H9 (cell line): ENCODE measurements at places on chromosomes 5 and 9.

DNA sequence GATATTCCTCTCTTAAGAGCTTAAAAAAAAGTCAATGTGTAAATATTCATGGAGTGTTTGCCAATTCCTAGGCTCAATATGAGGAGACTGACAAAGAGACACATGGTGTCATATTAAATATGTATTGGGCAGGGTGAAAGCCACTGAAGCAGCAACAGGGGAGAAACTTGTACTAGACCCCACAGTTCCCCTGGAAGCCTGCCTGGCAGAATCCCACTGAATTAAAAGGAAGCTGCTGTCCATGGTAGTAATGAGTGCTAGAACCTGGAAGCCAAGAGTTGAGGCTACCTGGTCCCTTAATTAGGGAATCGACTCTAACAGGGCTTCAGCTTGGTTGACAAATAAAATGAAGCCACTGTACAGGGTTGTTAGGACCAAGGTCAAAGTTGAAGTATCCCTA is 129.4 kb upstream of the GPR151 start:
- H3K27ac ChIP-seq, result no peak overlapping the region
- DNase-seq, result no peak
- H3K27me3 ChIP-seq, result no peaks in the 10 kb centered on the region
- peaks cover 3% of the 10 kb centered on the region; the same call in 1 of the 2 replicates for H3K4me1 ChIP-seq
- H3K36me3 ChIP-seq, result peaks cover 4% of the 10 kb centered on the region

- DNase-seq, result no peak
- no peaks in the 10 kb centered on the region for H3K36me3 ChIP-seq
- peaks cover 6% of the 10 kb centered on the region; the same call in 1 of the 2 replicates for H3K4me1 ChIP-seq
- no peak overlapping the region for H3K27ac ChIP-seq
- H3K27me3 ChIP-seq, result no peaks in the 10 kb centered on the region
- no peak overlapping the region for H3K4me3 ChIP-seq
Observed at GRCh38 chr9:81822967-81823366, 105.3 kb upstream of the SPATA31D4 start.

- DNase-seq, result no peak
- no peaks in the 10 kb centered on the region for H3K4me1 ChIP-seq
- no peak overlapping the region for H3K27ac ChIP-seq
- no peaks in the 10 kb centered on the region for H3K27me3 ChIP-seq
- H3K36me3 ChIP-seq, result peaks cover 2% of the 10 kb centered on the region; the same call in 2 of the 3 replicates
Observed at GRCh38 chr5:120823328-120823727, 359.2 kb downstream of the PRR16 start.

DNA sequence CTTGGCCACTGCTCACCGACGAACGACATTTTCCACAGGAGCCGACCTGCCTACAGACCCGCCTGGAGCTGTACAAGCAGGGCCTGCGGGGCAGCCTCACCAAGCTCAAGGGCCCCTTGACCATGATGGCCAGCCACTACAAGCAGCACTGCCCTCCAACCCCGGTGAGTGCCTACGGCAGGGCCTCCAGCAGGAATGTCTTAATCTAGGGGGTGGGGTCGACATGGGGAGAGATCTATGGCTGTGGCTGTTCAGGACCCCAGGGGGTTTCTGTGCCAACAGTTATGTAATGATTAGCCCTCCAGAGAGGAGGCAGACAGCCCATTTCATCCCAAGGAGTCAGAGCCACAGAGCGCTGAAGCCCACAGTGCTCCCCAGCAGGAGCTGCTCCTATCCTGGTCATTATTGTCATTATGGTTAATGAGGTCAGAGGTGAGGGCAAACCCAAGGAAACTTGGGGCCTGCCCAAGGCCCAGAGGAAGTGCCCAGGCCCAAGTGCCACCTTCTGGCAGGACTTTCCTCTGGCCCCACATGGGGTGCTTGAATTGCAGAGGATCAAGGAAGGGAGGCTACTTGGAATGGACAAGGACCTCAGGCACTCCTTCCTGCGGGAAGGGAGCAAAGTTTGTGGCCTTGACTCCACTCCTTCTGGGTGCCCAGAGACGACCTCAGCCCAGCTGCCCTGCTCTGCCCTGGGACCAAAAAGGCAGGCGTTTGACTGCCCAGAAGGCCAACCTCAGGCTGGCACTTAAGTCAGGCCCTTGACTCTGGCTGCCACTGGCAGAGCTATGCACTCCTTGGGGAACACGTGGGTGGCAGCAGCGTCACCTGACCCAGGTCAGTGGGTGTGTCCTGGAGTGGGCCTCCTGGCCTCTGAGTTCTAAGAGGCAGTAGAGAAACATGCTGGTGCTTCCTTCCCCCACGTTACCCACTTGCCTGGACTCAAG is 1.5 kb downstream of the CSF2 start:
- DNase-seq, result no peak
- H3K27ac ChIP-seq, result no peak overlapping the region
- H3K4me1 ChIP-seq, result no peaks in the 10 kb centered on the region

GRCh38 chr9:114612272-114612923 is 1.3 kb downstream of the TMEM268 start:
- peaks cover 7% of the 10 kb centered on the region; the same call in 1 of the 2 replicates for H3K4me1 ChIP-seq
- peaks cover 7% of the 10 kb centered on the region; the same call in 1 of the 2 replicates for H3K36me3 ChIP-seq
- no peak for DNase-seq
- H3K4me3 ChIP-seq, result peak overlapping the region; percentile 81
- H3K27me3 ChIP-seq, result no peaks in the 10 kb centered on the region
